ENCODE measurements at places on chromosomes 4 and X.

GRCh38 chrX:105314458-105314857, 94.0 kb upstream of the TEX13A start:
- no peak for DNase-seq

GRCh38 chr4:143514901-143515300, 1.4 kb downstream of the SMARCA5 start:
- DNase-seq: no peak

GRCh38 chrX:50183891-50184290, 16.9 kb downstream of the AKAP4 start:
- DNase-seq: no peak

- no peak for DNase-seq
These were observed 31.5 kb downstream of the REELD1 start for GRCh38 chr4:146245850-146246249.

Data from activated CD4-positive, alpha-beta T cell treated with anti-CD3 and anti-CD28 coated beads for 24 hours (primary cell).